ENCODE measurements at places on chromosomes 4 and X.

DNA sequence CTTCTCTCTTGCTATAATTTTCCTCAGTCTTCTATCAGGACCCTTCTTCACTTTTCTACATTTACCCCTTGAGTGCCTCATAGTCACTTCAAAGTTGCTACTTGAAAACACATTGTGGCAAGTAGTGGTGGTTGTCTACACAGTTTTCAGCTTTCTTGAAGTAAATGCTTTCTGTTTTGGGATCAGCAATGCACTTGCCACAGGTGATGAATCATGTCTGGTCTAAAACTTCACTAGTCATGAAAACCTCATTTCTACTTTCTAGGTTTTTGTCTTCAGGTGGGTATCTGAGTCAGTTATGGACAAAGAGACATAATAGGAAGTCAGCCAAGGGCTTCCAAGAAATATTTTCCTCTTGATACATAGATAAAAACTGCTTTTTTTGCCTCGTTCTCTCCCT lies 359.2 kb downstream of the CCSER1 start:
- DNase-seq: no peak

- no peak for DNase-seq
Observed at GRCh38 chrX:143298663-143299241, 218.5 kb downstream of the SPANXN3 start.

GRCh38 chr4:118950224-118950623 lies 61.6 kb downstream of the SYNPO2 start:
- no peak for DNase-seq

GRCh38 chr4:76178296-76178695 lies 30.1 kb upstream of the NUP54 start:
- no peak for DNase-seq

- no peak for DNase-seq
Observed at GRCh38 chrX:19659929-19660328, 144.6 kb upstream of the MAP3K15 start.

DNA sequence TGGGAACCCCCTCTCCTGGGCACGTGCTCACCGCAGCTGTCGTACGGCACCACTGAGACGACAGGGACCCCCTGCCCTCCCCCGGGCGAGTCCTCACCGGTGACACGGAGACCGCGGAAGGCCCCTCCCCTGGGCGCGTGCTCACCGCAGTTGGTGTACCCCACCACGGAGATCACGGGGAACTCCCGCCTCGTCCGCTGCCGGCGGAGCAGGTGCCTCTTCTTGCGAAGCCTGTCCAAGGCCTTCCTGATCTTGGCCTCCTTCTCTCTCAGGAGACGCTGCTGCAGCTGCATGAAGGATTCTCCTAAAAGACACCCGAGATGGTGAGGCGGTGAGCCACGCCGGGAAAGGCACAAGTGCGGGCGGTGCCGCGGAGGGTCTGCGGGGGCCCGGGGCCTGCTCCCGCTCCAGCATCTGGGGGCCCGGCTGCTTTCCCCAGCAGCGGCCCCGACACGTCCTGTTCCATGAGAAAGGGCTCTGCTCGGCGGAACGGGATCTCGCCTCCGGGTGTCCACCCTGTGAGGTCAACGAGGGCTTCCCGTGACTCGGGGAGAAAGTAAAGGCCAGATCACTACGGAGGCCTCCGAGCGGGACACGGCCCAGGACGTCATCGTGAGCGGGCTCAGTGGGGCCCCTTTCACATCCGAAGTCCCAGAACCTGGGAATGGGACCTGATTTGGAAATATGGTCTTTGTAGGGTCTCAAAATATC lies 5.8 kb downstream of the GTPBP6 start:
- no peak for DNase-seq

DNA sequence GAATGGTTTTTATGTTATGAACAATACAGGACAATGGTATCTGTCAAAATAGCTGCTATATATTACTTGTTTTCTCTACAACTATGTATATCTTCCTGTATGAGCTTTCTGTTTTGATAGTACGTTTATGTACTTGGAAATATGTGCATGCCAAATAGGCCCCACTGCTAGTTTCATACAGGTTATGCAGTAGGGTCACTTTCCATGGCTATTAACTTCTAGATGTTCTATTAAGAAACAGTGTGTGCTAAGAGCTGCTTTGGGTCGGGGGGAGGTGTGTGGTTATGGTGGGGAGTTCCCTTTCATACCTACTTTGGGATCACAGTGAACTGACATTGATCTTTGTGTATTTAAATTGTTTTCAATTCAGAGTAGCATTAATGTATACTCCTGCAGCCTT lies 30.9 kb downstream of the RBPJ start:
- no peak for DNase-seq

DNA sequence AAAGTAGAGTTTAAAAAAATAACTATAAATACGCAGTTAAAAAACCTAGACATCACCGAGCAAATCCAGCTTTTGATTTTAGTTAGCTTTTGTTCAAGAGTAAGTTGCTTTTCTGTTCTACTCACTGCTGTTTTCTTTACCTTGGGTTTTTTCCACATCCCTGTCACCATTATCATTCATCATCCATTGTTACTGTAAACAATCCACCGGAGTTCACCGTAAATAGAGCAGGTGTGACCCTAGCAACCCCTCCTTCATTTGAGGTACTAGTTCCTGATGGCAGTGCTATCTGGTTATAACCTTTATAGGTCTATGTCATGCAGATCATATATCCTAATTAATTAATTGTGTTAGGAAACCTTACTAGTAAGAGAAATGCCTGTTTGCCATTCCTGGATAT lies 43.0 kb upstream of the TEX13D start:
- no peak for DNase-seq

DNA sequence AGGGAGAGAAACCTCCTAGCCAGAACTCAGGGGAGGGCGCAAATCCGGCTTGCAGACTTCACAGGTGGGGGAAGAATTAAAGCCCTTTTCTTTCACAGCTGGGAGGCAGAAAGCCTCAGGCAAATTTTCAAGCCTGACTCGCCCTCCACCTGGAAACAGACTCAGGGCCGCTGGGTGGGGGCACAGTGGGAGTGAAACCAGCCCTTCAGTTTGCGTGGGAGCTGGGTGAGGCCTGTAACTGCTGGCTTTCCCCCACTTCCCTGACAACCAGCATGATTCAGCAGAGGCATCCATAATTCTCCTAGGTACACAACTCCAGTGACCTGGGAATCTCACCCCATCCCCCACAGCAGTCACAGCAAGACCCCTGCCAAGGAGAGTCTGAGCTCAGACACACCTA lies 206.9 kb upstream of the INTU start:
- no peak for DNase-seq

DNA sequence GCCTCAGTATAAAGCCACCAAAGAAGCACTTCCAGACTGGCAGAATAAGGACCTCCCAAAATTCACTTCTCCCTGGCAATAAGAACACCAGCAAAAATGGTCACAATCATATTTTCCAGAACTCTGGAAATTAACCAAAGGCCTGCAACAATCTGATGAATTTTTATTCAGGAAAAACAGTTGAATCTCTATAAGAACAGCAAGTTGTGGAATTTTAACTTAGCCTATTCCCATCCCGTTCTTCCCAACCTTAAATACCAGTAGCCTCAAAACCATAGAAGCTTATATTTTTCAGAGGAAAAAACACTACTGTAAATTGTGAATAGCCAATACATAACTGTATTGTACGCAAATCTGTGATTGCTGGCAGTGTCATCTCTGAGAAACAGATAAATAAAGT lies 67.9 kb downstream of the COL25A1 start:
- no peak for DNase-seq

DNA sequence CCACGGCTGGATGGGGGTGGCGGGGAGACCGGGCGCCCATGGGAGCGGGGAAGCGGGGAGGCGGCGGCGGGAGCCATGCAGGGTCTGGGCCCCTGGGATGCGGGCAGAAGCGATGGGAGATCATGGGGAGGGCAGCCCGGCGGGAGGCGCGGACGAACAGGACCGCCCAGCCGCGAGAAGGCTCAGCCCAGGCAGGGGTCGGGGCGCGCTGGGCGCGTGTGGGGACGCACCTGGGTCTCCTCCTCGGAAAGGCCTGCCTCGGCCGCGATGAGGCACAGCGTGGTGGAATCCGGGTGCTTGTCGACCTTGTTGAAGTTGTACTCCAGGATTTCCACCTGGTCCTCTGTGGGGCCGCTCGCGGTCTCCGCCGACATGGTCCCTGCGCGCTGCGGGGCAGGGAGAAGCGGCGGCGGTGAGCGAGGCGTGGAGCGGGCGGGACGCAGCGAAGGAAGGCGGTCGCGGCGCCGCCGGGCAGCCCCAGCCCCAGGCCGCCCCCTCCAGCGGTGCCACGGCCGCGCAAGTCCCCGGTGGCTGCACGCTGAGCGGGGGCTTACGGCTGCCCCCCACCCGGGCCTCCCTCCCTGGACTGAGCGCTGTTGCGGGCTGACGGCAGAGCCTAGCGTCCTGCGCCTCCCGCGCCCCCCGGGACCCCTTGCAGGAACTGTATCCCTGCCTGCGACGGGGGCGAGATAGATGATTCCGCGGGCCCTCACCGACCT lies 25.3 kb downstream of the HOPX start:
- DNase-seq: no peak

GRCh38 chr4:139674875-139675550 lies 9.4 kb downstream of the MGST2 start:
- no peak for DNase-seq

GRCh38 chr4:151738720-151739517 lies 21.9 kb downstream of the GATB start:
- no peak for DNase-seq

- DNase-seq: no peak
Observed at GRCh38 chr4:152950402-152951274, 14.5 kb downstream of the FHDC1 start.

All from activated T-helper 1 cell treated with anti-CD3 and anti-CD28 coated beads, Interleukin-2, amount 50 U/mL, for 16 hours (primary cell).